Activated T-helper 2 cell treated with anti-CD3 and anti-CD28 coated beads, Interferon-gamma antibody, Interleukin-2, Interleukin-4, amounts not matched to agents 10 μg/mL and 5 μg/mL and 100 μg/mL, durations not matched to agents 14 hours and 24 hours and 36 hours (primary cell): ENCODE measurements at places on chromosomes 1 and 21. TPM values are rescaled to one million over a fixed set of nuclear protein-coding genes. Genes with fewer than 3 reads are reported as not detected.

TRIM46 gene
- total RNA-seq, result 10.7 and 11.5 TPM in 2 replicates

NHLH1 gene
- total RNA-seq, result 0.30 and 0.32 TPM in 2 replicates

VWA1 gene
- total RNA-seq, result 4.0 and 4.7 TPM in 2 replicates

DNA sequence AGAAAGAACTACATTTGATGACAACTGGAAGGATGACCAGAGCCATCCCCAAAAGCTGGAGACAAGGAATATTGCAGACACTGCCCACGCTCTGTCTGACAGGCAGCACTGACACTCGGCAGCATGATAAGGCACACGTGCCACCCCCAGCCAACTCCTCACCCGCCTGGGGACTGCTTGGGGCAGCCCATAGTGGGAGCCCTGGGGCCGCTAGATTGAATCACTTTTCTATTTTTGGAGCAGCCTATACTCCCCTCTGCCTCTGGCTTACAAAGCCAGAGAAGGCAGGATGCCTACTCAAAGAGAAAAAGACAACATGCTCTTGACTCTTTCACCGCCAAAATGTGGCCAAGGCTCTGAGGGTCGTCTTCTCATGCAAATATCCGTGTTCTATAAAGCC lies 1.3 kb downstream of the SMG5 start:
- no peaks in the 10 kb centered on the region for H3K27me3 ChIP-seq
- H3K36me3 ChIP-seq, result peaks cover 39% of the 10 kb centered on the region
- peaks cover 31% of the 10 kb centered on the region for H3K4me1 ChIP-seq
- peak overlapping the region; percentile 94 for H3K4me3 ChIP-seq

DNA sequence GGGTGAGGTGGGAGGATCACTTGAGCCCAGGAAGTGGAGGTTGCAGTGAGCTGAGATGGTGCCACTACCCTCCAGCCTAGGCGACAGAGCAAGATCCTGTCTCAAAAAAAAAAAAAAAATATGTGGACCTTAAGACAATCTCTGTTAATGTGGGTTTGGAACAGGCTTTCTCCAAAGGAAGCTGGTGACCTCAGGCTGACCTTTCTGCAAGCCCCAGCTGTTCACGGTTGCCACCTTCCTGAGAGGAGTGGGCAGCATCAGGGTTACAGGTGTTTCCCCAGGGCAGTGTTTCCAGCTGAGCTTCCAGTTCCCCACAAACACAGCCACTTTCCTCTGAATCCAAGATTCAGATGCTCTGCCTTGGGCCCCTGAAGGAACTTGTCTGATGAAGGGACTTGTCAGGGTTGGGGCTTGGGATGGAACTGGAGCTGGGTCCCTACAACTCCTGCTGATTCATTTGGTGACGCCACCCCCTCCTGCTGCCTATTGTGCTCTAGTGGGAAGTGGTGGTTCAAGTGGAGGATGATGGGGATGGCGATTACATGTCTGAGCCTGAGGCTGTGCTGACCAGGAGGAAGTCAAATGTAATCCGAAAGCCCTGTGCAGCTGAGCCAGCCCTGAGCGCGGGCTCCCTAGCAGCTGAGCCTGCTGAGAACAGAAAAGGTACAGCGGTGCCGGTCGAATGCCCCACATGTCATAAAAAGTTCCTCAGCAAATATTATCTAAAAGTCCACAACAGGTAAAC lies 1.9 kb downstream of the ZBTB48 start:
- no peaks in the 10 kb centered on the region for H3K27me3 ChIP-seq
- DNase-seq, result no peak
- no peak overlapping the region for H3K27ac ChIP-seq
- H3K4me3 ChIP-seq, result peak overlapping the region; percentile 88
- H3K36me3 ChIP-seq, result peaks cover 11% of the 10 kb centered on the region
